Peyer's patch (tissue), 4 donors: ENCODE measurements at places on chromosomes 11 and 22. TPM values are rescaled to one million over a fixed set of nuclear protein-coding genes. Genes with fewer than 3 reads are reported as not detected.

DNA sequence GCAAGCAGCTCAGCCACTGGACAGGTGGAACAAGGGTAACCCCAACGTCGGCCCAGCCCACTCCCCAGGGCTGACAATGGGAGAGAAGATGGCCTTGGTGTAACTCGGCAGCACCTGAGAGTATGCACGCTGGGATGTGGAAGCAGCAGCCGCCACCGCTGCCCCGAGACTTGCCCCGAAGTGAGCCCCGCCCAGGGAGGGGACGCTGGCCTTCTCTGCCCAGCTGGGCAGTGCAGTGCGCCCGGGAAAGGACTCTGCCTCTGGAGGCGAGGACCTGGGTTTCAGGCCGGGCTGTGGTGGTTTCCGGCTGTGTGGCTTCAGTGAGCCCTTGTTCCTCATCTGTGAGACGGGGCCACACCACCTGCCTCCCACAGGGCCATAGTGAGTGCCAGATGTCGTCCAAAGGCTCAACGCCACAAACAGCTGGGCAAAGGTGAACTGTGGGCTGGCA is 8.6 kb upstream of the POLDIP3 start:
- peaks cover 22% of the 10 kb centered on the region for H3K4me1 ChIP-seq
- H3K36me3 ChIP-seq = no peaks in the 10 kb centered on the region
- H3K4me3 ChIP-seq = no peak overlapping the region
- no peaks in the 10 kb centered on the region for H3K27me3 ChIP-seq
- peak; percentile 87 for DNase-seq

GRCh38 chr22:31578171-31578570 is 81.8 kb downstream of the SFI1 start:
- no peak for DNase-seq
- peaks cover 27% of the 10 kb centered on the region for H3K36me3 ChIP-seq
- no peaks in the 10 kb centered on the region for H3K4me1 ChIP-seq
- H3K27ac ChIP-seq = no peak overlapping the region
- no peaks in the 10 kb centered on the region for H3K27me3 ChIP-seq

DNA sequence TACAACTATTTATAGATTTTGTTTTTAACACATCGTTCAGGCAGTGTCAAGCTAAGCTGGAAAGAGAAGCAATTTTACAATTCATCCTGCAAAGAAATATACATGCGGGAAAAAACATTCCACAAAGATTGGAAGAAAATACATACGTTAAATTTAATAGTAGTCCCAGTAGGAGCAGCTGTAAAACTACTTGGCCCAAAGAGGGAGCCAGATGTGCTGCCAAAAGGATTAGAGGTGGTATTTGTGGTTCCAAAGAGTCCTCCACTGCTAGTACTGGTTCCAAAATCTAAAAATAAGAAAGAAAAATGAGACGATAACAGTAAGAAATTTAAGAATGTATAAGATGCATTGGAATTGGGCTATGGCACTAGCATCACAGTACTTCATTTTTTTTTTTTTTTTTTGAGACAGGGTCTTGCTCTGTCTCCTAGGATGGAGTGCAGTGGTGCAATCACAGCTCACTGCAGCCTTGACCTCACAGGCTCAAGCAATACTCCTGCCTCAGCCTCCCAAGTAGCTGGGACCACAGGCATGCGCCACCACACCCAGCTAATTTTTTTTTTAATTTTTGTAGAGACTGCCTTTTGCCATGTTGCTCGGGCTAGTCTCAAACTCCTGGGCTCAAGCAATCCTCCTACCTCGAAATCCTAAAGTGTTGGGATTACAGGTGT is 21.5 kb downstream of the NUP98 start:
- H3K27ac ChIP-seq = no peak overlapping the region
- H3K4me1 ChIP-seq = no peaks in the 10 kb centered on the region
- H3K4me3 ChIP-seq = no peak overlapping the region

DNA sequence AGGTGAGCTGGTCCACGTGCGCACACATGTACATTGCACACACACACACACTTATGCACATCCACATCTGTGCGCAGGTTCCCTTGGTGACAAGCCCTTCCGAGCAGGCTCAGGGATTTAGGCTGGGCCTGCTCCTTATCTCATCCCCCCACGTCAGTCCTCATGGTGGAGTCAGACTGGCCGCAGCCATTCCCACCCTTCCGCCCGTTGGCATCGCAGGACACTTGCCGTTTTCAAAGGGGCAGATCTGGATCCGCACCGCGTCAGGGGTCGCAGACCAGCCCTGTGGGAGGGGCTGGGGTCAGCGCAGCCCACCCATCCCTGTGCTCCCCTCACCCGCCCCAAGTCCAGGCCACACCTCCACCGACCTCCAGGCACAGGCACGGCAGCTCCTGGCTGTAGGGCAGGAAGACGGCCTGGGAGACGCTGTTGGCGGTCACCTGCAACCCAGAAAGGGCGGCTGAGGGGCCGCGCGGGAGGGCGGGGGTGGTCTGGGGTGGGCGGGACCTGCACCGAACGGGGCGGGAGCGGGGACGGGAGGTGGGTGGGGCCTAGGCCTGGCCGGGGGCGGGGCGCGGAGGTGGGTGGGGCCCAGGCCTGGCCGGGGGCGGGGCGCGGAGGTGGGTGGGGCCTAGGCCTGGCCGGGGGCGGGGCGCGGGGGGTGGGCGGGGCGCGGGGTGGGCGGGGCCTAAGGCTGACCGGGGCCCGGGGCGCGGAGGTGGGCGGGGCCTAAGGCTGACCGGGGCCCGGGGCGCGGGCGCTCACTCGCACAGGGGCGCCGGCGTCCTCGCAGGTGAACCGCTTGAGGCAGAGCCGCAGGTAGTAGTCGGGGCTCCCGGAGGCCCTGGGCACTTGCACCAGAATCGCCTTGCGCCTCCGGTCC is 13.3 kb downstream of the IL17REL start:
- H3K27me3 ChIP-seq = no peaks in the 10 kb centered on the region
- H3K27ac ChIP-seq = no peak overlapping the region
- DNase-seq = no peak
- H3K4me3 ChIP-seq = peak overlapping the region; percentile 52
- no peaks in the 10 kb centered on the region for H3K4me1 ChIP-seq
- H3K36me3 ChIP-seq = no peaks in the 10 kb centered on the region

DNA sequence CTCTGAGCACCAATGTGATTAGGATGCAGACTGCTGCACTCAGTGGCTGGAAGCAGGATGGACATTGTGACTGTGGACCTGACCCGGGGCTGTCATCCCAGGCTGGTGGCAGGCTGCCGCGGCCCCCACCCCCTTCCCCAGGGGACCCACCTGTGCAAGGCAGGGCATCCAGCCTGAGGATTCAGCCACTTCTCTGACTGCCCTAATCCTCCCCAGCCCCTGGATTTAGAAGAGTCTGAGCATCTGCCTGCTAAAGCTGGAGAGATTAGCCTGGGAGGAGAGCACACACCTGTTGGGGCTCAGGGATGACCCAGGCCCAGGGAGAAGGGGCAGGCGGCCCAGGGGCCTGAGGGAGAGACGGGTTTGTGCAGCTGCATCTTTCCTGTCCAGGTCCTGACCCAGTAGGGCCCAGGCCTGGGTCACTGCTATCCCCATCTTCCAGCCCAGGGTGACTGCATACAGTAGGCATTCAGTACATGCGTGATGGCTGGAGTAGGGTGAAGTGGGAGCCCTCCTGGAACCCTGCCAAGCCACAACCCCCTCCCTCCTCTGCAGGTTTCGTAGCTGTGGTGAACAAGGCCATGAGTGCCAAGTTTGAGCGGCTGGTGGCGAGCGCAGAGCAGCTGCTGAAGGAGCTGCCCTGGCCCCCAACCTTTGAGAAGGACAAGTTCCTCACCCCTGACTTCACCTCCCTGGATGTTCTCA is 12.1 kb downstream of the DPP3 start:
- DNase-seq = no peak
- no peaks in the 10 kb centered on the region for H3K4me1 ChIP-seq
- no peak overlapping the region for H3K27ac ChIP-seq
- H3K36me3 ChIP-seq = no peaks in the 10 kb centered on the region

Gene ASPHD2
- 6.6 TPM for total RNA-seq

Gene MYRF
- 61.9 TPM for total RNA-seq

Gene MUC6
- not detected for total RNA-seq

Gene MPZL2
- total RNA-seq = 22.2 TPM

Gene FIBIN
- total RNA-seq = 2.5 TPM

Gene OLFML1
- total RNA-seq = 2.5 TPM

Gene MRE11
- total RNA-seq = 9.7 TPM

Gene LDHAL6A
- not detected for total RNA-seq

Gene PLA2G6
- 64.5 TPM for total RNA-seq

Gene MRGPRX4
- not detected for total RNA-seq
